ENCODE measurements at places on chromosomes 11 and 22.
A peak's percentile ranks its signal among the peaks of the same experiment; 100 is the strongest.

- DNase-seq, result no peak
Measured at GRCh38 chr11:1597994-1598380, at the start of gene KRTAP5-2. TSS of gene KRTAP5-2 (minus strand) at chr11:1598294. CDS start at chr11:1598250, 44 bp downstream.

- peak; percentile 30 for DNase-seq
Measured at GRCh38 chr11:64316672-64317324, 561 bp downstream of the TRMT112 start.

- no peak for DNase-seq
Measured at GRCh38 chr11:34724973-34725372, 104.1 kb downstream of the EHF start.

GRCh38 chr11:4619514-4619913 lies 11.5 kb upstream of the TRIM68 start:
- no peak for DNase-seq

DNA sequence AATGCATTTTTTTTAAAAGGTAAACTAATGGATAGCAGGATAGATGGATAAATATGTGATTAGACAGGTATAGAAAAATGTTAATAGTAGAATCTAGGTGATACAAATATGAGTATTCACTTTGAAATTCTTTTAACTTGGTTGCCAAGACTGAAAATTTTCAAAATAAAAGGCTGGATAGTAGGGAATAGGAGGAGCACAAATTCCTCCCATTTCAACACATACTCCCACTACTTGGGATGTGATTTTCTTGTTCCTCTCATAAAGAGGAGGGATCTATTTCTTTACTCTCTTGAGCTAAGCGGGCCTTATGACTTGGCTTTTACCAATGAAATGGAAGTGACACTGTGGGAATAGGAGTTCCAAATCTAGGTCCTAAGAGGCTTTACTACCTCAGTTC lies 35.9 kb downstream of the PIK3C2A start:
- no peak for DNase-seq

GRCh38 chr11:44773351-44773965 lies 46.7 kb downstream of the TSPAN18 start:
- DNase-seq, result no peak

GRCh38 chr11:77409046-77409445 lies 64.8 kb downstream of the PAK1 start:
- no peak for DNase-seq

DNA sequence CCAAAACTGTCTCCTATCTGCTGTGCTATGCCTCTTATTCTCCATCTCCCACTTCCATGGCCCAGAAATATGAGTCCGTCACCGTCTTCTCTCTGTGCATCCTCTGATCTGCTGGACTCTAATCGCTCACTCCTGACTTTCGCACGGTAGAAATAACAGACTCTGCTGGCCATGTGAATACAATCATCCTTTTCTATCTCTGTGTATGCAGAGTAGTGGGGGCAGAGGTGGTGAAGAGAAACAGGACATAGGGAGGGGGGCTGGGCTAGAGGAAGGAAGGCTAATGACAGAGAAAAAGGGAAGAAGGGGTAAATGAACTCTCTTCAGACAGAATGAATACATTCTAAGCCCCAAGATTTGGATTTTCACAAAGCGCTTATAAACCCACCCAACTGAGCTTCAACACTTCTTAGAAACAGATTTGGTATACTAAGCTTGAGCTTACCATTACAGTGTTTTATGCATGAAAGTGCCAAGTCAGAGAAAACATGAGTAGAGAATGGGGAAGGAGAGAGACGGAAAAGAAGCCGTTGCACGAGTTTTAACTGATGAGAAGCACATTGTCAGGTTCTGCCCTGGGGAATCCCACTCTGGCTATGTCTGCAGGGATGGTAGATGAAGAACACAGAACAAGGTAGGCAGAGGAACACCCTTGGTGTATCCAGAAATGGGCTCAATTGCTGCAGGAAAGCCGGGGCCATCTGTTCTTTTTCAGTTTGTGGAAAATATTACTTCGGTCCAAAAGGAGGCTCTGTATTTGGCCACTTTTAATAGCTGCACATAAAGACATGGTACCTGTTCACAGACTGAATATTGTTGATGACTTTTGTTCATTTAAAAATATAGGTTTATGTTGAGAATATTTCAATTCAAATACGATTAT lies 324.7 kb downstream of the ETS1 start:
- DNase-seq, result no peak

DNA sequence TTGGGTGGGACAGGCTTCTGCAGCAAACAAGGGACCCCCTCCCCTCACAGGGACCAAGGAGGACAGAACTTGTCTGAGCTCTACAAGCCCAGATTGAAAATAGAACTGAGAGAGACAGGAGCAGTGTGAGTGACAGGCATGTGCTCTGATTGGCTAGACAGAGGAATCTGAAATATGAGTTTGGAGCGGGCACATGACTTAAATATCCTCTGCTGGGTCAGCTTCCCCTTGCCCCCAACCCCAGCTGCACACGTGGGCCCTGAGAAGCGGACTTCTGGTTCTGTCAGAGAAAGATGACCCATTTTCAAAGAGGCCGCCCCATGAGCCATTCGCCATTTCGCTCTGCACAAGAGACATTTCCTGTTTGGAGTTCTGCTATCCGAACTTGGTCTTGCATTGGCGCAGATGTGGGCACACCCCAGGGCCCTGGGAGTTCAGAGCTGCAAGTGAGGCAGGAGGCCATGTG lies 5.3 kb downstream of the TUBA8 start:
- no peak for DNase-seq

GRCh38 chr11:102733232-102733875 lies 8.6 kb upstream of the MMP8 start:
- peak; percentile 16 for DNase-seq

DNA sequence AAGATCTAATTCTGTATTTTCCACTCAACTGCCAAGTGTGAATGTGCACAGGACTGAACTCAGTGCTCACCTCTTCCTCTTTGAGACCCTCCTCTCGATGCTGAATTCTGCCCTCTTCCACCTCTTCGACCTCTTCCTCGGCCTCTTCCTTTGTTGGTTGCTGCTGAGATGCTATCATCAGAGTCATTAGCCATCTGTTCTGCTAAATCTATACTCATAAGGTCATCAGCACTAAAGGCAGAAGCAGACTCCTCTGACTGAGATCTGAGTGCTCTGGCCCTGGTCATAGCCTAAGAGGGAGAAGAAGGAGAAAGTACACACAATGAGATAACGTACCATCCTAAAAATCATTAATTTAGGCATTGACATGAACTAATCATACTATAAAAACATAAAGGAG lies 45.9 kb upstream of the GPR83 start:
- DNase-seq, result no peak

- no peak for DNase-seq
Measured at GRCh38 chr11:46686886-46687795, 13.3 kb downstream of the ARHGAP1 start.

GRCh38 chr11:107504981-107505380 lies 47.4 kb upstream of the CWF19L2 start:
- no peak for DNase-seq

DNA sequence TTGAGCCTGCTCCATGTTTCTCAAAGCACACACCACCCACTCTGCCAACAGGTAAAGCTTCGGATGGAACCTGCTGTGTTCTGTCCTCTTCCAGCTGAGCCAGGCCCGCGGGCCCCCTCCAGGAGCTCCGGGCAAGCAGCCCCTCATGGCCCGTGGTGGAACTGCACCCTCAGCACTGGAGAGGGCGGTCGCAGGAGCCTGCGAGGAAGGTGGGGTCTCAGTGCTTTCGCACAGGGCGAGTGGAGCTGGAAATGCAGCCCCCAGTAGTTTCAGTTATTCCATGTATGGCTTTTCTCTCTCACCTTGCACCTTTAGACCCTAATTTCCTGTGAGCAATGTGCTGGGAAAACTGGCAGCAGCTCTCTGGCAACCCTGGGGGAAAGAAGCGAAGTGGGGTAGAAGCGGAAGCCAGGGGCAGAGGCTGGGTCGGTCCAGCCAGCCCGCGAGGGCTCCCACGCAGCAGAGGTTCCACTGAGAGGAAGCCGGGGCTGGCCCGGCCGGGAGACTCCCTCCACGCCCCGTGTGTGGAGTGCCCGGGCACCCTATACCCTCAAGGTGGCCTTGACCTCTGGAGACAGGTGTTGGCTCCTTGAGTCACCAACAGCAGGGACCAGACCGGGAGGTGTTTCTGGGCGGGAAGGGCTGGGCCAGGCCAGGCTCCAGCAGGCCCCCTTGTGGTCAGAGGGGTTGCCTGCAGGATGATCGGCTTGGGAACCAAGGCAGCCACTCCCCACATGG lies 119.9 kb upstream of the TMEM45B start:
- DNase-seq, result peak; percentile 53

DNA sequence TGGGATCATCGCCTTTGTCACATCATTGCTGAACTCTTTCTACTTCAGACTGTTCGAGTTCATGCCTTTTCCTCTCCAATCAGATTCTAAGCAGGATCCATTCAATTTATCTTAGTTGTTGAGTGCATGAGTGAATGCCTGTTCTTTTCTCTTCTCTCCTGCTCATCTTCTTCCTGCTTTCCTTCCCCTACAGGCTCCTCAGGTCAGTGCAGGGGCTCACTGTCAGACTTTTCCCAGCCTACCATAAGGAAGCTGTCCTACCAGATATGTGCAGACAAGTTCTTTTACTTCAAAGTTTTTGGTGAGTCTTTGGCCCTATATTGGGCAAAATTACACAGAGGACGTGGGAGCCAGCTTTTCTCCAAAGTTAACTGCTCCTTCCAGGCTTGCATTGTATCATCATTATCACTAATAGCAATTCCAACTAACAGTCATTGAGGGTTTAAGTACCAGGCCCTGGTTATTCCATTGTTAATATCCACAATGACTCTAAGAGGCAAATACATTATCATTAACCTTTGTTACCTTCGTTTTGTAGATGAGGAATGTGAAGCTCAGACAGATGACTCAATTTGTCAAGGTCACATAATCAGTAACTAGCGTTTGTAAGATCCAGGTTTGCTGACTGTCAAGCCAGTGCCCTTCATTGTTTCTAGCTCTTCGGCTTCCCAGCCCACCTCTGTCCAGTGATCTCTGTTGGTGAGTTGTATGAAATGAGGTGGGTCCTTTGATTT lies 30.4 kb downstream of the OR6Q1 start:
- DNase-seq, result no peak

GRCh38 chr11:50298182-50298988 lies 265.7 kb downstream of the OR4C45 start:
- DNase-seq, result no peak

DNA sequence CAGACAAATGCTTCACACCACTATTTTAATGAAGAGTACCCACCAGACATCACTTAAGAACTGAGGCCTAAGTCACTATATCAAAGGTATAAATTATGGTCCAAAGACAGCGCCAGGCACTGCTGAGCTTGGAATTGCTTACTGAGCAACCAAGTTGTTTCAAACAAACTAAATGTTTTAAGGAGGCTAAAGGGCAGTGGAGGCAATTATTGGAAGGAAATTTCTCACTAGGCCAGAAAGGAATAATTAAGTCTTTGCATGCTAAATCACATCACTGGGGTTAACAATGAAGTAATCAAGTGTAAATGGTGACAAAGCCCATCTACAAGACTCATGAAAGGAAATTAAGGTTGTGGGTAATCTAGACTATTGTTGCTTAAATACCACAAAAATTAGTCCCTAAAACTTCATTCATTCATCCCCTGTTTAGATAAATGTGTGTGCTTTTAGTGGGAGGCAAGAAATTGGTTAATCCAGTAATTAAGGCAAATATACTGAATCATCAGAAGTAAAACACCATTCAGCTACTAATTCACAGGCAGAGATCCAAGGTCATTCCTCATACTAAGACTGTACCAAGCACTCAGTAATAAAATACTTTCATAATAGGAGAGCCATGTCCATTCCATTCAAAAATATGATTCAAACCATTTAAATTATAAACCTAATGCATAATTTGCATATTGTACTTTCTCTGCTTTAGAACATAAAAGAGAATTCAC lies 21.2 kb downstream of the LGR4 start:
- DNase-seq, result no peak

- no peak for DNase-seq
Measured at GRCh38 chr11:12846786-12847615, 162.1 kb upstream of the RASSF10 start.

DNA sequence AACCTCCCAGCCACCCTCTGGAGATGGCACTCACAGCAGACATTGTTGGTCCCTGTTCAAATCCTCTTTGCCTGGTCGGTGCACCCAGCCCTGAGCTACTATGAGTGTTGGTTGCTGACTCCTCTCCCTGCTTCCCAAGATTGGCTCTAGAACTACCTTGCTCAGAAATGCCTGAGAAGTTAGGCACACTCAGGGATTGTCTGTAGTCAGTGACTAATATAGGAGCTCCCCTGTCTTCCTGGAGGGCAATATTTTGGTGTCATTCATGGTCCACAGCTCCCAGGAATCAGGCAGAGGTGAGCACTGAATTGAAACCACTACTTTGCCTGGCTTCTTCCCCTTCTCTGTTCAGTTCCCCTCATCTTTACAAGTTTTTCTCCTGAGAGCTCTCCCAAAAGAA lies 325.9 kb downstream of the MIAT start:
- no peak for DNase-seq

- DNase-seq, result no peak
Measured at GRCh38 chr22:37714634-37715033, 17.8 kb downstream of the TRIOBP start.
